Fibroblast of skin of left quadriceps (primary cell): ENCODE measurements at places on chromosomes 7 and 10.

DNA sequence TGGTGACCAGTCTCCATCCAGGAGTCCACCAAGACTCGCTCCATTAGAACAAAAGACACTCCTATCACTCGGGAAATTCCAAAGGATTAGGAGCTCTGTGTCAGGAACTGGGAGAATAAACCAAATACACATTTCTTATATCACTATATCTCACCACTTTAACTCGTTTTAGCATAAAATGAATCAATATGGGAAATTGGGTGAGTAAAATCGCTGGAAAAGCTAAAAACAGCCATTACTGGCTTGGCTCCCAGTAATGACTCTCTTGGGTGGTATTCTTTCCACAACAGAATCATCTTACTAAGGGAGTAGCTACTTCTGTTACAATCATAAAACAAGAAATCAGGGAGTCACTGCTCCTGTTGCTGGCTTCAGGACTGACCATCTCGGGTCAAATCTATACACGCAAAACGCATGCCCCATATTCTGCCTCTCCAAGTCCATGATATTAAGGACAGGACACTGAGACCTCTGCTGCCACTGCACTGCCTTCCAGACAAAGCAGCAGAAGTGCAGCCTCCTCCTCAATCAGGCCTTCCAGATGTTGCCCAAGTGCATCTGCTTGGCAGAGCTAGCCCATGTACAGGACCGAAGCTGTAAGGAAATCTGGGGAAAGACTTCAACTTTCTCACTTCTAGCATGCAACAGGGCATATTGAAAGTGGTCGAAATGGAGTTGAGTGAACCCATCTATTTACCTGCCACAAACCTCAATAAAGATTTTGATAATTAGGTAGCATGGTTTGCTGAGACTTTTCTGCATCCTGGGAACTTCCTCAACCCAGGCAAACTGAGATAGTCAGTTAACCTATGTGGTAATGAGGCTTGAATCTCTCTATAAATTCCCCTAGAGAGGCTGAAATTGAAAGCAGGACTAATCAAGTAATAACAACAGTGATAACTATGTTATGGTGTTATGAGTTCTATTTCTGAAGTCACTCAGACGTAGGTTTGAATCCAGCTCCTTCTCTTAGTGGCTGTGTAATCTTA is 14.4 kb upstream of the PANK1 start:
- peak; percentile 90 for DNase-seq

DNA sequence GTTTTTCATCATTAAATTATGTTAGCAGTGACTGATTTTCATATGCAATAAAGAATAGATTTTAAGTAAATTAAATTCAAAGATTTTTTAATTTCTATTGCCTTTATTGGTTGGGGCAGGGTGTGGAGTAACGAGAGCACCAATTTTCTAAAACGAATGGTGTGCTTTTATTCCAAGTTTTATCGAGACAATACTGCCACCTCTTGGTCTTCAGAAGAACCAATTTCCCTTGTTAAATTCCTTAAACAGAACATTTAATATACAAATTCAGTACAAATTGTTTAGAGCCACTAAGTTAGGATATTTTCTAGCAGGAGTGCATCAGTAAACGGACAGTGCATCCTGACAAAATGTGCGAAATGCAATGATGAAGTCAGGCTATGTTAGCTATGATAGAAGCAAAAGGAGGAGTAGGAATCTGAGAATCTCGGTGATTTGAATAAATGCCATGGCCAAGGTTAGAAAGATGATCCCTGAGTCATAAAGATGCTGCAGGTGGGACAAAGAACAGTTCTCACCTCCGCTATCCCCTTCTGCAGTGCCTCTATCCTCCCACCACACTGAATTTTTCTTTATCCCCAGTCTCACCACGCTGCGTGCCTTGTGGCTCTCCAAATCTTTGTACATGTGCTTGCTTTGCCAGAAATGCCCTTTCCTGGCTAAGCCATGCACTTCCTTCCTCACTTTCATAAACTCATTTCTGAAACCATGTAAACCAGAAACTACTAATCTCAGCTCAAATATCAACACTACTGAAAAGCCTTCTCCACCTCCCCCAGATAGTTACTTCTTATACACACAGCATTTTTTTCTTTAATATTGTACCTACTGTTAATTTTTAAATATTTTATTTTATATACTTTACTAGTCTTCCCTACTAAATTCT is 31.9 kb upstream of the AGBL3 start:
- no peak for DNase-seq

- peak; percentile 36 for DNase-seq
Measured at GRCh38 chr7:44637788-44638594, 31.6 kb downstream of the OGDH start.

GRCh38 chr7:131436384-131436783 is 108.7 kb downstream of the MKLN1 start:
- DNase-seq, result no peak

DNA sequence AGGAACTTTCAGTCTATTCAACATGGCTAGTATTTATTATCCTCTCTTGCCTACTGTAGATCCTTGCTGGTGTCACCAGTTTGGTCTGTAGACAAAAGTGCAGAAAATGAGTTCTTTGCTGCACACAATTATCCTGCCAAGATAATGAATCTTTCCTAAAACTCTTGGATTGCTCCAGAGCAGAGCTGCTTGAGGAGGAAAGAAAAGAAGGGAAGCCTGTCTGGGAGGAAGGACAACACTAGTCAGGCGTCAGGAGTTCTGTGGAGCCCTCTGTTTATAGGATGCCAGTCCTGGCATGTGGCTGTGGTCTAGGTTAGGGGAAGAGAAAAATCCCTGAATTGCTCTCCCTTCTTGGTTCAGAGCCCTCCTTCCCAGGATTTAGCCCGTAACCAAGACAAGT is 430.0 kb upstream of the GALNT17 start:
- no peak for DNase-seq

GRCh38 chr7:19121977-19122588 is 4.6 kb upstream of the TWIST1 start:
- no peak for DNase-seq

DNA sequence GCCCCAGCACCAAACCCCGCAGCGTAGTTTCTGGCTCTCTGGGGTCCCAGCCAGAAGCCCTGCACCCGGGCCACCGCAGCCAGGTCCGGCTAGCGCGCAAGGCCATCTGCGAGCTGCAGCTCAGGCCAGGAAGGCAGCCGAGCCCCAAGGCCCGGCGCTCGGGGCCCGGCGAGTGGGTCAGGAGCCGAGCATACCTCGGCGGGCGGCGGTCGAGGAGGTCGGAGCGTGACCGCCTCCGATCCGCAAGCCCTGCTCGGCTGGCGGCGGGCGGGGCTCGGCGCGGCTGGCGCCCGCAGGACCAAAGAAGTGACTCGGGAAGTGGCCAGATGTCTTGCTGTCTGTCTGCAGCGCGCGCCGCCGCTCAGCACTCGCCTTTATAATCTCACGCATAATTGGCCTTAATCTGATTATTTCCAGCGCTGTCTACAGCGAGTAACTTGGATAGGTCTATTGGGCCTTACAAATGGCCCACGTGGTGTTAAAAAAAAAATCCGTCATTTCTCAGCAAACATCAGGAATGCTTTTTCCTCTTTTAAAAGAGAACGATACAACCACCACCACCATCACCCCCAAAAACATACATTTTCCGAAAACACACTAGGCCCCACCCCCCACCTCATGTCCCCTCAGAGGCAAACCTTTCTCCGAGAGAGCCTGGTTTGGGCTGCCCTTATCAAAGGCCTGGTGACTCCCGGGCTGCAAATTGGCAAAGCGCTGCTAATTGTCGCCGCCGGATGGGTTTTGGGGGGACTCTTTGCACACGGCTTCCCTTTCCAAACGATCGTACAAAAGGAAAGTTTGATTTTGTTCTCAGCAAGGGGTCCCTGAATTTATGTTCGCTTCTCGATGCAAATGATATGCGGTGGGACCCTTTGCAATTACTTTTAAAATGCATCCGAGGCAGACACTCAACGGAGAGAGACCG is at the start of gene DRGX:
TSS of gene DRGX (minus strand) at position 349 of the 925 bp plus-strand sequence. CDS start 649 bp downstream, outside the sequence.
- DNase-seq, result no peak

GRCh38 chr7:50608196-50608906 is 43.1 kb upstream of the DDC start:
- no peak for DNase-seq

DNA sequence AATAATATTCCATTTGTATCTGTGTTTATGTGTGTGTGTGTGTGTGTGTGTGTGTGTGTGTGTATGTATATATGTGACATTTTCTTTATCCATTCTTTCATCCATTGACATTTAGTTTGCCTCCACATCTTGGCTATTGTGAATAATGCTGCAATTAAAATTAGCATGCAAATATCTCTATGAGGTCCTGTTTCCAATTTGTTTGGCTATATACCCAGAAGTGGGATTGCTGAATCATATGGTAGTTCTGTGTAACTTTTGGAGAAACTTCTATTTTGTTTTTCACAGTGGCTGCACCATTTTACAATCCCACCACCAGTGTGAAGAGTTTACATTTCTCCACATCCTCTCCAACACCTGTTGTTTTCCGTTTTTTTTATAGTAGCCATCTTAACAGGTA is 53.1 kb downstream of the CH25H start:
- DNase-seq, result no peak

DNA sequence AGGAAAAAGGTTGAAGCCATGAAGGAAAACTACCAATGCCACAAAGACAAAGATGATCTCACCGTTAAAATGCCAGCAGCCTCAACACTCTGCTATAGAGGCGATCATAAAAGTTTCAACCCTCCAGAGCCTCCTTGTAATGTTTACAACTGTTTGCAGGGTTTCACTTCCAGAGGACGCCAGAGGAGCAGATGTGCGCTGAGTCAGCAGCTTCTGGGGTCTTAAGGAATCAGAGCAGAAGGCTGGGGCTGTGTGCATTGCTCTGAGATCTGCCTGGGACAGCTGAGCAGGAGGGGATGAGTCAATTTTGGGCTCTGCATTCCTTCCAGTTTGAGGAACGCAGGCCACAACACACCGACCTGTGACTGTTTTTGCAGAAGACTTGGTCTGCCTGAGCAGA is 98.3 kb downstream of the TMEM130 start:
- DNase-seq, result peak; percentile 92

- no peak for DNase-seq
Measured at GRCh38 chr10:27413831-27414348, 90.2 kb upstream of the RAB18 start.
